Chondrocyte (in vitro differentiated cells): ENCODE measurements at places on chromosomes 7 and 10.
A peak's percentile ranks its signal among the peaks of the same experiment; 100 is the strongest.

GRCh38 chr10:20971901-20972300 lies 74.8 kb upstream of the NEBL start:
- no peak overlapping the region for H3K27ac ChIP-seq
- no peaks in the 10 kb centered on the region for H3K36me3 ChIP-seq
- no peak for DNase-seq
- no peak overlapping the region for H3K4me3 ChIP-seq

- H3K4me3 ChIP-seq, result no peak overlapping the region
- no peaks in the 10 kb centered on the region for H3K27me3 ChIP-seq
- no peak for DNase-seq
- peaks cover 6% of the 10 kb centered on the region for H3K36me3 ChIP-seq
- H3K4me1 ChIP-seq, result no peaks in the 10 kb centered on the region
Observed at GRCh38 chr10:21452203-21452602, 73.3 kb downstream of the SKIDA1 start.

- H3K4me3 ChIP-seq, result no peak overlapping the region
- no peak overlapping the region for H3K27ac ChIP-seq
- H3K36me3 ChIP-seq, result no peaks in the 10 kb centered on the region
- peaks cover 35% of the 10 kb centered on the region for H3K4me1 ChIP-seq
- no peak for DNase-seq
Observed at GRCh38 chr10:110860576-110861241, 11.0 kb upstream of the PDCD4 start.

- H3K4me3 ChIP-seq, result no peak overlapping the region
- H3K27ac ChIP-seq, result no peak overlapping the region
Observed at GRCh38 chr10:56095506-56096225, 265.4 kb downstream of the ZWINT start.

DNA sequence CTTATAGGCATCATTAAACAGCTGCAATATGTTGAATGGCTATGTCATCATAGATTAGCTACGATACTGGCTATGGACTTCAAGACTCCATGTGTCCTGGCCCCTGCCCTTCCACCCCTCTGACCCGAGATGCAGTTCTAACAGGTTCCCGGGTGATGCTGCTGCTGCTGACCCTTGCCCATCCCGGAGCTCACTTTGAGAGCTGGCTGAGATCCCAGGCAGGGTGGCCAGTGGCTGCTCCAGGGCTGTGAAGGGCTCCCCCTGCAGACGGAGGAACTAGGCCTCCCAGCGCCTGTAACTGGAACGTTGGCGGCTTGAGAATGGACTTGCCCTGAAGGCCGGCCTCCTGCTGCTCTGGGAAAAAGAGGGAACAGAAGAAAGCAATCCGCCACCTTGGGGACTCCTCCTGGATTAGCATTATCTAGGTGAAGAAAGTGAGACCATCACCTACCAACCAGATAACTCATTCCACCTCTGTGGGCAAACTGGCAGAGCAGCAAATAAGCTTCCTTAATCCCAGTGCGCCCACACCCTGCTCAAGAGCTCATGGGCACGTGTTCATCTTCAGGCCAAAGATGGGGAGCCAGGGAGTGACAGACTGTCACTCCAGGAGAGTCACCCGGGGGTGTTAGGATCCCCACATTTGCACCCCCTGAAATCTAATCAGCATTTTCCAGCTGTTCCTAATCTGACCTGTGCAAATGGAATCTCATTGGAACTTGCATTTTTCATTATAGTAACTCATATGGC lies 56.8 kb downstream of the PARP12 start:
- peaks cover 4% of the 10 kb centered on the region for H3K27me3 ChIP-seq
- no peak overlapping the region for H3K27ac ChIP-seq
- H3K36me3 ChIP-seq, result no peaks in the 10 kb centered on the region
- peak; percentile 64 for DNase-seq
- no peak overlapping the region for H3K4me3 ChIP-seq

DNA sequence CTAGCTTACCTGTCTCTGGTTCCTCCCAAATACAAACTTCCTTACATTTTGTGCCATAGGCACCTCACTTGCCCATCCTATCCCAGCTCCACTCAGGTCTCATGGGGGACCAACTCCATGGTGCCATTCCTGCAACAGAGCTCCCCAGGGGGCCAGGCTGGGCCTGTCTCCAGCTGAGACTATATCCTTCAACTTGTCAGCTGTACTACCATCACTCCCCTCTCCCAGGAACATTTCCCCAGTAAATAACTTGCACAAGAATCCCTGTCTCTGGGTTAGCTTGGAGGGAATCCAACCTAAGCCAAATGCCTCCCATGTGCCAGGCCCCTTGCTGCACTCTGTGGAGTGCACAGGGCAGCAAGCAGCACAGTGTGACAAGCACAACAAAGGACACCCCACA lies 33.2 kb downstream of the FRMPD2 start:
- H3K4me1 ChIP-seq, result no peaks in the 10 kb centered on the region
- H3K27me3 ChIP-seq, result peaks cover 15% of the 10 kb centered on the region
- no peak overlapping the region for H3K27ac ChIP-seq

GRCh38 chr7:47520406-47520805 lies 61.5 kb downstream of the TNS3 start:
- H3K4me1 ChIP-seq, result peaks cover 8% of the 10 kb centered on the region
- H3K27ac ChIP-seq, result peak overlapping the region; percentile 94
- peak overlapping the region; percentile 4 for H3K4me3 ChIP-seq
- peaks cover 47% of the 10 kb centered on the region for H3K36me3 ChIP-seq
- DNase-seq, result peak; percentile 25
- no peaks in the 10 kb centered on the region for H3K27me3 ChIP-seq

DNA sequence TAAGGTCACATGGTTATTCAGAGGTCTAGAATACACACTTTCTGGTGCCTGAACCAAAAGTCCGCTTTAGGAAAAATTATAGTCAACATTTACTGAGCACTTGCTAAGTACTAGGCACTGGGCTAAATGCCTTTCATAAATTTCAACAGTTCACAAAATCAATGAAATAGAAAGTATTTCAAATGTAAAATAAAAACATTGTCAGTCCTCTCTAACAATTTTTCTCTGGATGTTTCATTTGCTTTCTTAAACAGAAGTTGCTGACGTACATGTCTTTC lies 61.7 kb downstream of the HHEX start:
- peaks cover 15% of the 10 kb centered on the region for H3K27me3 ChIP-seq
- no peak overlapping the region for H3K27ac ChIP-seq
- no peak overlapping the region for H3K4me3 ChIP-seq
- H3K4me1 ChIP-seq, result peaks cover 5% of the 10 kb centered on the region

- peaks cover 1% of the 10 kb centered on the region for H3K4me1 ChIP-seq
- DNase-seq, result no peak
- H3K27ac ChIP-seq, result no peak overlapping the region
- H3K36me3 ChIP-seq, result no peaks in the 10 kb centered on the region
- no peaks in the 10 kb centered on the region for H3K27me3 ChIP-seq
Observed at GRCh38 chr10:93938140-93938539, 44.4 kb downstream of the SLC35G1 start.

- H3K4me3 ChIP-seq, result no peak overlapping the region
- H3K36me3 ChIP-seq, result no peaks in the 10 kb centered on the region
- H3K27me3 ChIP-seq, result peaks cover 14% of the 10 kb centered on the region
Observed at GRCh38 chr10:21138769-21139340, 241.7 kb upstream of the NEBL start.

DNA sequence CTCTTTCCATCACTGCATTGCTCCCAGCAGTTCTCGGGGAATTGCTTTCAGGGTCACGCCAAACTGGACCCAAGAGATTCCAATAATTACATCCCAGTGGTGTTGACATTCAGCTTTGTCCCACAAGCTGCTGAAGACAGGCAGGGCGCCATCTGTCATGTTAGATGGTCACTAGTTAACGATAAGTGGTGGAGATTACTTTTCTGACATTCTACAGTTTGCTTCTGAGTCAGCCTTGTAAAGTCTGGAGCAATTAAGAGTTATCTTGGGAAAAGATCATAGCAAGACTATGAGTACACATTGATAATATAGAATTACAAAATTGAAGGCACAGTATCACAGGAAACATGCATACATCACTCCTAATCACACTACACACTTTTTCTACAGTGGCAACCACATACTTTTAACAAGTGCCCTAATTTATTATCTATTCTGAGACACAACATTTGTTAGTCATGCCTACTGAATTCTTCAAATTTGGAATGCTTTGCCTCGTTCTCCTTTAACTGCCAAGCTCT lies 41.9 kb downstream of the SEMA3C start:
- peaks cover 43% of the 10 kb centered on the region for H3K4me1 ChIP-seq
- peak overlapping the region; percentile 33 for H3K4me3 ChIP-seq
- H3K27ac ChIP-seq, result peak overlapping the region; percentile 55
- no peaks in the 10 kb centered on the region for H3K36me3 ChIP-seq

DNA sequence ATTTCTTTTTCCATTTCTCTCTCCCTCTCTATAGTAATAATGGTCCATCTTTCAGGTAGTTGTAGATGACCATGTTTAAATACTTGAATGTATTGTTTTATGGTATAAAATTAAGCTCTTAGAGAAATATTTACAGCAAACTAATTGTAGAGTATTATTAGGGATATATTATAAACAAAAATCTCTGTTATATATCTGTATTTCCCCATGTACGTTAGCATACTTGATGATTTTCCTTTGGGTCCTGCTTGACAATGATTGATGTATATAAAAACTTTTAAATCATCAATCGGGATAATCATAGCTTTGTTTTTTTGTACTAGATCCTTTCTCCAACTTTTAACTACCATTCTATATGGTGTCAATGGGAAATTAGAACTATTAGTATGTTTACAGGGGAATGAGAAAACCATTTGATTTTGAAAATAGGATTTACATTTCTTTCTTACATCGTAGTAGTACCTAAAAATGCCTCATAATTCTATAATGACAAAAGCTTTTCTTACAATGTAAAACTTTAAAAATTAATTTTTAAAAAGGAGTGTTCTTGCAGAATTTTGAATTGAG lies 117.5 kb upstream of the CDK13 start:
- H3K4me3 ChIP-seq, result no peak overlapping the region
- peaks cover 59% of the 10 kb centered on the region for H3K27me3 ChIP-seq
- H3K36me3 ChIP-seq, result no peaks in the 10 kb centered on the region
- DNase-seq, result no peak

DNA sequence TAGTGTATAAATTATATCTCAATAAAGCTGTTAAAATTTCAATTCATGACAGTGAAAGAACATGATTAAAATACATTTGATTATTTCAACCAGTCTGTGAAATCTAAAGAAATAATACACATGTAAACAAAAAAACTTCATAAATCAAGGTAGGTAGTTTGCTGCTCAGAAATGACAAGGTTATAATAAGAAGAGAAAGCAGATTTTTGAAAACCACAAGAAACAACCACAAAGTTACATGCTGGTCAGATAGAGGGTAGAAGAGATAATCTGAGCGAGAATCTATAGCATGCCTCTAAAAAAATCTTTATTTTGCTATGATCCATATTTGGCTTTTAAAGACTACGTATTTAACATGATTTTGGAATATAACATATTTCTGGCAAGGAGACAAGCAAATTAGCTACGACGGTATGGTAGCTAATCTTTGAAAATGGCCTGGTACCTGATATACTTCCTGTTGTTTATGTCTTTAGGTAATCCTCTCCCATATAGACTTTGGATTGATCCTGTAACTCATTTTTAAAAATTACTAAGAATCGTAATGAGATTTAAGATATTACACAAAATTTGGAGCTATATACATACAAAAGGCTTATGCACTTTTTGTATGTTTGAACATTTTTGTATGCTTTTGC lies 23.5 kb upstream of the VCL start:
- H3K27ac ChIP-seq, result no peak overlapping the region
- DNase-seq, result no peak
- no peaks in the 10 kb centered on the region for H3K27me3 ChIP-seq
- H3K4me3 ChIP-seq, result no peak overlapping the region
- peaks cover 12% of the 10 kb centered on the region for H3K4me1 ChIP-seq

GRCh38 chr10:56359837-56360236 lies 1.2 kb downstream of the ZWINT start:
- no peak for DNase-seq
- no peaks in the 10 kb centered on the region for H3K27me3 ChIP-seq
- peak overlapping the region; percentile 92 for H3K4me3 ChIP-seq
- H3K4me1 ChIP-seq, result peaks cover 17% of the 10 kb centered on the region

DNA sequence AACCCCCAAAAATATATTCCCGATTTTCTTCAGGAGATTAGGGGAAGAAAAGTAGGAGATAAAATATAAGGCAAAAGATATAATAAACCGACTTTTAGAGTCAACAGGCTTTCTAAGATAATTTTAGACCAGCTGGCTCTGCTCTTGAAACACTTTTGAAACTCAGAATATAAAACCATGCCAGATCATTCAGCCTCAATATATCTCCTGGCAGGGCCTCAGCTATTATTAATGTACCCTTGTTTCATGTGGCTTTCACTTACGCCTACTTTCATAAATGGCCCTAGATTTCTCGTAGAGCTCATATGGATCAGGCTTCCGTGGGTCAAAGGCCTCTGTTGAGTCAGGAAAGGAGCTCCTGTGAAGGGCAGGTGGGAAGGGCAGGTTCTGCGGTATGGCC lies 396.0 kb downstream of the PHTF2 start:
- H3K27ac ChIP-seq, result no peak overlapping the region
- peaks cover 3% of the 10 kb centered on the region for H3K36me3 ChIP-seq
- no peak overlapping the region for H3K4me3 ChIP-seq
- peaks cover 3% of the 10 kb centered on the region for H3K4me1 ChIP-seq

DNA sequence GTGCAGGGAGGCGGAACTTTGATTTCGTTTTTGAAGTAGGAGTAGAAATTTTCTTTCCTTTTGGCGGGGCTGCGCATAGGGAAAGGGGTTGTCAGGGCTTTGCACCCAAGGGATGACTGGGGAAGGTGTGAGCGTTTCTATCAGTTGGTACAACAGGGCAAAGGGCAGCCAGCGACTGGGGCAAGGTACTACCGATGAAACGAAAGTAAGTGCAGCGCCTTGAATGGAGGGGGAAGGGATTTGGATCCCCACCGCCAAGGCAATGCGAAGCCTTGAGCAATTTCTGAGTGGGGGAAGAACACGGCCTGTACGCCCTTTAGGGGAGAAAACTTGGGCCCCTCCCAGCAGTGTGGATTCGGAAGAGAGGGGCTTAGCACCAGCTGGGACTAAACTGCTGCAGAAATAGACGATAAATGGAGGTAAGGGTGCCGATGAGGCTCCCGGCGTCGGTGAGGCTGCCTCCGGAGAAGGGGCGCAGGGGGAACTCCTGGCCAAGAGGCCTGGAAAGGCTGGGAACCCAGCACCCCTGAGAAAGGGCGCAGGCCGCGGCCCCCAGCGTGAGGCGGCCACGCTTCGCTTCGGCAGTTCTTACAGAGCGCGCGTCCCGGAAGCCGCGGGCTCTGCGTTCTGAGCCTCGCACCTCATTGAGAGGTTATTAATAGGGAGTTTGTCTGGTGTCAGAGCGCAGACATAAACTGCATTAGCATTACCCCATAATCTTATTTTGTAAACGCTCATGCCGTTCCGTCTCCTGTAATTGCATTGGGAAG lies 10.0 kb upstream of the TLX1 start:
- H3K27me3 ChIP-seq, result peaks cover 78% of the 10 kb centered on the region
- H3K27ac ChIP-seq, result no peak overlapping the region
- peaks cover 13% of the 10 kb centered on the region for H3K4me1 ChIP-seq
- no peak for DNase-seq
- H3K4me3 ChIP-seq, result peak overlapping the region; percentile 75

DNA sequence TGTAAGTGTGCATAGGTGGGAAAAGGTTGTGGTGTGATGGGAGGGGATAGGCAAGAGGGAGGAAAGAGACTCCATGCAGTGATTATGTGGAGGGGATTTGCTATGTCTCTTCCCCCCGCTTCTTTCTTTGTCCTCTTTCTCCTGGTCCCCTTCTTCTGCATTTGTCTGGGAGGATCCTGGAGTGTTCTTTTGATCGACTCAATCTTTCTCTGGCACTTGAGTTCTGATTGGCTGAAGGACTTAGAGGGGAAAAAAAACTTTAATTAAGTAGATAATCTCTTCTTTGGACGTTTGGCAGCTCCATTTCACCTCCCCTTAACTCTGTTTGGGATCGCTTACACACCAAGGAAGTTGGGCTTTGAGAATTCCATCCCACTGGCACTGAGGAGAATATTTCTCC lies at the start of gene WNT8B:
Gene WNT8B (plus strand): TSS at position 301 of the 400 bp plus-strand sequence. CDS start 160 bp downstream, outside the sequence.
- no peak within 1 kb of the TSS for H3K4me3 ChIP-seq
- no peaks in the 10 kb centered on the region for H3K36me3 ChIP-seq
- H3K27ac ChIP-seq, result no peak within 1 kb of the TSS
- DNase-seq, result no peak
